G401 (cell line): ENCODE measurements at places on chromosomes 11 and 22.

- no peak for DNase-seq
These were observed 103.1 kb downstream of the TEAD1 start for GRCh38 chr11:12777208-12777874.

DNA sequence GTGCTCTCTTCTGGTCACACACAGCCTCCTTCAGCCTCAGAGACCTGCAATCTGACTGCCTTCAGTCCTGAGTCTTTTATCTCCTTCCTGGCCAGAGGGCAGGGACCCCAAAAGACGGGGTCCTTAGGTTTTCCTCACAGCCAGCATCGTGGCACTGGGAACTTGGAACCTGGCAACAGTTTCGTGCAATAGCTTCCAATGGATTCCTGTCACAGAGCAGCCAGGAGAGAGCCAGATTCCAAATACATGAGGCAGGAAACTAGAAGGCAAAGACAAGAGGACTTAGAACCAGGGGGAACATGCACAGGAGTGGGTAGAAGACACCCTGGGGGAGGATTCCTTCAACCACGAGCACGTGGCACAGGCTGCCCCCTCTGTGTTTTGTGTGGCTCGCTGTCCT lies 48.6 kb downstream of the C11orf91 start:
- no peak for DNase-seq

DNA sequence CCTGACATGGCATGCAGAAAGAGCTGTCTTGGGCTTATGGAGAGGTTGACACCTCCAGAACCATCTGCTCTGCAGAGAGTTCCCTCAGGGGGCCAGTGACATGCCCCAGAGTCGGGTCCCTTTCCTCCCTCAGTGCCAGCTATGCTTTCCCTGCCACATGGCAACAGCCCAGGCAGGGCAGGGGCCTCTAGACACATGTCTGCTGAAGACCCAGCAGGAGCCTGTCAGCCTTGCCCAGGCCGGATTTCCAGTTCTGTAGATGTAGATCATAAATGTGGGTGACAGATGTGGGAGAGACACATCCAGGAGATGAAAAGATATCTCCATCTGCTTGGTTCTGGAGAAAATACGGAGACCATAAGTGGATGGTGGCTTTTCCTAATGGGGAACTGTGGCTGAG lies 25.5 kb downstream of the NAV2 start:
- DNase-seq, result no peak

DNA sequence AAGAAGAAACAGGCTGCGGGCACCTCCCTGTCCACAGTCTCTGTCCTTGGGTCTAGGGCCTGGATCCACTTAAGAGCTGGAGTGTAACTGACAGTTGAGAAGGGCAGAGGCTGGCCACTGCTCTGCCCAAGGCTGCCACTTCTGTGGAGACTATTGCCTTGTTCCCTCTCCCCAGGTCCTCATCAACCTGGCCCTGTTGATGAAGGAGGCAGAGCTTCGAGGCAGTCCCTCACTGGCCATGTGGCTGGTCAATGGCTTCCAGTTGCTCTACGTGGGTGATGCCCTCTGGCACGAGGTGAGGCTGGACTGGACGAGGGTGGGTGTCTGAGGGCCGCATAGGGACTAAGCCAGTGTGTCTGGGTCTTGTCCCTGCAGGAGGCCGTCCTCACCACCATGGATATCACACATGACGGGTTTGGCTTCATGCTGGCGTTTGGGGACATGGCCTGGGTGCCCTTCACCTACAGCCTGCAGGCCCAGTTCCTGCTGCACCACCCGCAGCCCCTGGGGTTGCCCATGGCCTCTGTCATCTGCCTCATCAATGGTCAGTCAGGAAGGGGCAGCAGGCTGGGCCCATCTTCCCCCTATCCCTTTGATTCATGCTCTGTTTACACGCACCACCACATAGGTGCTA lies 2.8 kb downstream of the ZNHIT2 start:
- no peak for DNase-seq

GRCh38 chr11:80165744-80166143 lies 724.9 kb upstream of the TENM4 start:
- DNase-seq, result no peak

DNA sequence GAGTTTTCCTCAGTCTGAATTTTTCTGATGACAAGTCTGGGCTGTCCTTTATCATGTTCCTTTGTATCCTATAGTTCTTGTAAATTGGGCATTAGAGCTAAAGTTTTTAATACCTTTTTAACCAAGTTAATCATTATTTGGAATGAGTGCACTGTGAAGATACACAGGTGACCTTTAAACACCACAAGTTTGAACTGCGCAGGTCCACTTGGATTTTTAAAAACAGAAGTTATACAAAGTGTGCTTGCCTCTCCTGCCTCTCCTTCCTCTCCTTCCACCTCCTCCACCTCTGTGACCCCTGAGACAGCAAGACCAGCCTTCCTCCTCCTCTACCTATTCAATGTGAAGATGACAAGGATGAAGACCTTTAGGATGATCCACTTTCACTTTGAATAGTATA lies 4.4 kb upstream of the TCP11L1 start:
- DNase-seq, result no peak

DNA sequence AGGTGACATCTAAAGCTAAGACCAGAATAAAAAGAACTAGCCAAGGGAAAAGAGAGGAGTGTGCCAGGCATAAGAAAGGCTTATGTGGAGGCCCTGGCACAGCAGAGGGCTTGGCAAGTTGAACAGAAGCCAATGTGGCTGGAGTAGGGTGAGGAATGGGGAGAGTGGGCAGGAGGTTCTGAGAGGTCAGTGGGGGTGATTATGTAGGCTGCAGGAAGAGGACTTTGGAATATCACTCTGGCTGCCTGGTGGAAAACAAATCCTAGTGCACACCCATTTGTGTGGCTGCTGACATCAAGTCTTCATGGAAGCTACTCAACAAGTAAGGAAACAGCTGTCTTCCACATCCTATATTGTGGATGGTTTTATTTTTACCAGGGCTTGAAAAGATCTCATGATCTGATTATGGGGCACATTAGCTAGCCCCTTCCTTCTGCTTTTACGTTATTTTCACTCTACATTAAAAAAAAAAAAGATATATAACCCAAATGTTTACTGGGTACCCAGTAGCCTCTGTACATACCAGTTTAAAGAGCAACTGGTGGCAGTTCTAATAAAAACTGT lies 3.4 kb downstream of the MRPL16 start:
- DNase-seq, result no peak

GRCh38 chr22:25567251-25567675 lies 2.8 kb downstream of the GRK3 start:
- no peak for DNase-seq

GRCh38 chr11:93059117-93059957 lies 89.9 kb downstream of the MTNR1B start:
- DNase-seq, result no peak

- DNase-seq, result no peak
These were observed 14.6 kb downstream of the KCNA4 start for GRCh38 chr11:30002157-30002785.

- DNase-seq, result no peak
These were observed 6.0 kb downstream of the CFL1 start for GRCh38 chr11:65851811-65852507.

DNA sequence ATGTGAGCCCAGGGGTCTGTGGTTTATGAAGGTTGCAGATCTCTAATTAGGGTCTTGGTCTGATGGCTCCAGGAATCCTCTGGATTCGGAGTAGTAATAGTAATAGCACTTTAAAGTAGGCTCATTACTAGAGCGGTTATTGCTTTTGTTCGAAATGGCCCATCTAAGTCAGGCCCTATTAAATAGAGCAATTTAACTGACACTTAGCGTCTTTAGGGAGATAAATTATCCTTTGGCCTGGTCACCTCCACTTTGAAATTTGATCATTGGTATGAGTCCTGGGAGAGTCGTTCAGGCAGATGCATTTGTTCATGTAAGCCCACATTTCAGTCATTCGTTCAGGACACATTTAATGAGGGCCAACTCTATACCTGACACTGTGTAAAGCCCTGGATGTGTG lies 54.8 kb downstream of the LDLRAD3 start:
- DNase-seq, result no peak

DNA sequence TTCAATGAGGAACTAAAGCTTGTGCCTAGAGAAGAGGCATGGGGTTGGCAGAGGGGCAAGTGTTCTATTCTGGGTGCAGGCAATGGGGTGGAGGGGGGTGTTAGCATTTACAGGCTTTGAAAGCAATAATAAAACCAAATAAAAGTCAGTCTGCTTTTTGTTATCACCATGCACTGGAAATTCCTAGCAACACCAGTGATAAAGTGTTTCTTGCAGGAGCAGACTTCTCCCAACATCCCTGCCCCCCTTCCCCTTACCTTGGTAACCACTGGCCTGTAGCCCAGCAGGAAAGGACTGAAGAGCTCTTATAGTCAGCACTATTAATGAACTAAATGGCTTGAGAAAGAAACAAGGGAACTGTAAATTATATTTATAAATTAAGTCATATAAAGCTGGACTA lies 65.2 kb upstream of the SESN3 start:
- DNase-seq, result no peak

- DNase-seq, result peak; percentile 76
These were observed 18.7 kb upstream of the JHY start for GRCh38 chr11:122863704-122864326.

GRCh38 chr11:97754976-97755375 lies 1265.8 kb upstream of the CNTN5 start:
- DNase-seq, result no peak

DNA sequence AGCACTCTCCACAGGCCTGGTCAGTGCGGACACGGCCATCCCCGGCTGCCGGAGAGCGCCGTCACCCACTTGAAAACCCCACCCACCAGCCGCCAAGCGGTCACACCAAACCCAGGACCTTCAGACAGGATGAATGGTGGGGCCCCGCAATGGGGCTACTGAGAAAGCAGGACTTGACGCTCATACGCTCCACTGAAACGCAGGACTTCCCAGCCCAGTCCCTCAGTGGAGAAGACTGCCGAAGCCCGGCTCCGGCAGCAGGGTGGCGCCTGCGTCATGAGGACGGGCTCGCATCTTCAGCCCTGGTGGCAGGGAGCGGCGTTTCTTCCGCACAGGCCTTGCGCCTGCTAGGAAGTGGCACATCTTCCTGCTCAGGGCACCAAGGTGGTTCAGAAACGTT lies 15.3 kb upstream of the PHLDA2 start:
- no peak for DNase-seq

- DNase-seq, result no peak
These were observed 90.0 kb downstream of the CCDC81 start for GRCh38 chr11:86464509-86465221.

- no peak for DNase-seq
These were observed 1078.6 kb downstream of the LRRC4C start for GRCh38 chr11:40380835-40381234.

- no peak for DNase-seq
These were observed 257.0 kb upstream of the C11orf87 start for GRCh38 chr11:109165035-109165434.

- no peak for DNase-seq
These were observed 24.5 kb downstream of the DLG2 start for GRCh38 chr11:85602526-85603213.

- no peak for DNase-seq
These were observed 539 bp downstream of the SLC35C1 start for GRCh38 chr11:45805305-45806071.

- DNase-seq, result no peak
These were observed 38.7 kb upstream of the TTLL12 start for GRCh38 chr22:43225609-43226008.

- DNase-seq, result no peak
These were observed 86.0 kb upstream of the SLC22A12 start for GRCh38 chr11:64504999-64505398.

- peak; percentile 82 for DNase-seq
These were observed 70.2 kb upstream of the PPARA start for GRCh38 chr22:46079861-46080821.

DNA sequence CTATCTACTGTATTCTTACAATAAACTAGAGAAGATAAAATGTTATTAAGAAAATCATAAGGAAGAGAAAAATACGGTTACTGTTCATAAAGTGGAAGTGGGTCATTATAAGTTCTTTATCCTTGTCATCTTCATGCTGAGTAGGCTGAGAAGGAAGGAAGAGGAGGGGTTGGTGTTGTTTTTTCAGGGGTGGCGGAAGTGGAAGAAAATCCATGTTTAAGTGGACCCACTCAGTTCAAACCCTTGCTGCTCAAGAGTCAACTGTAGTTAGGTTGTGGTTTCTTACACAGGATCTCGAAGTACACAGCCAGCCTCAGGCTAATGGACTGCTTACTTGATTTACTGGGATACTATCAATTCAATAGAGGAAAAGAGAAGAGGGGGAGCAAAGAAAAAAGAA lies 63.1 kb downstream of the PIWIL4 start:
- no peak for DNase-seq

GRCh38 chr22:46672731-46673130 lies 52.5 kb downstream of the GRAMD4 start:
- DNase-seq, result no peak

DNA sequence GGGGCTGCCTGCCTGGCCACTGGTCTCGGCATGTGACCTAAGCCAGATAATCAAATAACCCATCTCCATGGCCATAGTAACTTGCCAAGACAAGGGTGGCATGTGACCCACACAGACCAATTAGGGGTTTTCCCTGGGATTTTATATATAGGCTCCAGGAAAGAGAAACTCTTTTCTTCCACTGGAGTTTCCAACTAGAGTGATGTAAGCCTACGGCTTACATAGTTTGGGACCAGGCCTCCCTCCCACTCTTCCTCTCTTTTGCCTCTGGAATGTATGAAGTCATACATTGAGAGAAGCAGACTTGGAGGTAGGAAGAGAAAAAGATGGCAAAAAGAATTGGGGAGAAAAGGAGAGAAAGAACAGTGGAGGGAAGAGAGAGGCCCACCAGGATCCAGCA lies 84.6 kb upstream of the LDLRAD3 start:
- DNase-seq, result no peak

- DNase-seq, result no peak
These were observed 154.3 kb downstream of the BUD13 start for GRCh38 chr11:116618461-116618860.

GRCh38 chr11:114178656-114179055 lies 117.5 kb upstream of the NNMT start:
- no peak for DNase-seq

GRCh38 chr11:130886704-130887103 lies 29.6 kb downstream of the SNX19 start:
- DNase-seq, result no peak

DNA sequence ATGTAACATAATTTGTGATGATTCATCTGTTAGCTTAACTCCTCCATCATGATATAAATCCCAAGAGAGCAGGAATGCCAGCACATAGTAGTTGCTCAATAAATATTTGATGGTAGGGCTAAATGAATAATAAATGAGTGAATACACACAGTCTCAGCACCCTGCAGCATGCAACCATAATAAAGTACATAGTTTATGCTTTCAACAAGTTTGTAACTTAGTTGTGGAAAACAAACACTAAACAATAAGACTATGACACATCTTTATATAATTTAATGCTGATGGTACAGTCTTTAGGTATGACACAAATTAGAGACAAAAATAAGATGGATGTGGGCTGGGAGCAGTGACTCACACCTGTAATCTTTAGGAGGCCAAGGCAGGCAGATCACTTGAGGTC lies 3.8 kb downstream of the ALKBH8 start:
- DNase-seq, result no peak

GRCh38 chr11:68136866-68137265 lies 15.7 kb upstream of the CHKA start:
- DNase-seq, result no peak

GRCh38 chr22:44731357-44731970 lies 20.9 kb upstream of the ARHGAP8 start:
- no peak for DNase-seq
